ENCODE measurements at places on chromosomes 3 and 15.

- peak; percentile 60 for DNase-seq
These were observed 455 bp upstream of the ABHD17C start for GRCh38 chr15:80694611-80695098.

GRCh38 chr3:8968375-8968882 is 5.2 kb upstream of the RAD18 start:
- no peak for DNase-seq

DNA sequence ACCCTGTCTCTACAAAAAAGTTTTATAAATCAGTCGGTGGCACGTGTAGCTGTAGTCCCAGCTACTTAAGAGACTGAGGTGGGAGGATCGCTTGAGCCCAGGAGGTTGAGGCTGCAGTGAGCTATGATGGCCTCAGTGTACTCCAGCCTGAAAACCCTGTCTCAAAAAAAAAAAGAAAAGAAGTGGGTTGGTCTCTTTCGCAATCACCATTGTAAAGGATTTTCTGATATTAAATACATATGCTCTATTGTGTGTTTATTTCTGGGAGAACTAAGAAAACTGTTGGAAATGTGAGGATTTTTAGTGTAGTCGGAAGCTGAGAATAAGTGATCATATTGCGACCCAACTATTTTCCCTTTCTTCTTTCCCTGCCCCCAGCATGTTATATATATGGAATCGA is 7.5 kb downstream of the ZNF710 start:
- no peak for DNase-seq

- DNase-seq: no peak
These were observed 52.2 kb upstream of the CCR4 start for GRCh38 chr3:32899265-32899664.

DNA sequence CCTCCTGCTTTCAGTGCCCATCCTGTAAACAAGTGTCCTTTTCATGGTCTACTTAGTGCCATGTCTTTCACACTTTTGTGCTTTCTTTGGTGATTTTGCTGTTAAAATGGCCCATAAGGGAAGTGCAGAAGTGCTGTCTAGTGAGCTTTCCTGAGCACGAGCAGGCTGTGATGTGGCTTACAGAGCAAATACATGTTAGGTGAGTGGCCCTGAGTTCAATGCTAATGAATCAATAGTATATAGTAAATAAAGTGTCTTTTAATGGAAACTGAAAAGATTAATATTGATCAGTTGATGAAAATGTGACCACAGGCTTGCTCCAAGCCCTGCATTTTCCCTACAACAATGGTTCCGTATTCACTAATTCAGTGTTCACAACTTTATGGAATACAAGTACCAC is 5.7 kb downstream of the SH3BP5 start:
- DNase-seq: no peak

- DNase-seq: no peak
These were observed 392.2 kb downstream of the DIPK2A start for GRCh38 chr3:144363856-144364255.

DNA sequence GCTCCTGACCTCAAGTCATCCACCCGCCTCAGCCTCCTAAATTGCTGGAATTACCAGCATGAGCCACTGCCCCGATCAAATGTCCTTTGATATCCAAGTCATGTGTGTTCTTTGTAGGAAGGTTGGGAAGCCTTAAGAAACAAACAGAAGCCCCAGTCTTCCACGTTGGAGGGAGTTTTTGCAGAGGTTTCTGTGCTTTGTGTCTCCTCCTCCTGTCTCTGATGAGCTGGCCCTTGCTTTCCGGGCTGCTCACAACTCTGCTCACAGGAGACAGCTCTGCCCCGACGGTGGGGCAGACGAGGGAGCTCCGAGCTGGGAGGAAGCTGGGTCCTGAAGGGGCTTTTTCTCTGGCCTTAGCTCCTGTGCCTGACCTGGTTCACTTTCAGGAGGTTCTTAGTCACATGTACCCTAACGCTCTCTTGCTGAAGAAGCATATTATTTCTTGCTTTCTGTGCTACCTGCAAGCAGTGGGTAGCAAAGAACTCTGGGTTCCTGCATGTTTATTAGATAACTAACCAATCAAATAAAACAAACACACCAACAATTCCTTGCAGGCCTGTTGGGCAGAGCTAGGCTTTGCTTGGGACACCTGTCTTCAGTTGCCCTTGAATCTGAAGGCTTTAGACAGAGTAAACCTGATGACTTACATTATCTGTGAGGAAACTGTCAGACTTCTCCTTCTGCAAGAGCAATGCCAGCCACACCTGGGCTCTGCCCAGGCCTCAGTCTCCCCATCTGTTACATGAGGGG is 52.6 kb upstream of the SMAD6 start:
- no peak for DNase-seq

GRCh38 chr3:11641683-11642430 is 1.9 kb downstream of the VGLL4 start:
- no peak for DNase-seq
